ENCODE measurements at places on chromosomes 2 and 18. TPM values are rescaled to one million over a fixed set of nuclear protein-coding genes. Genes with fewer than 3 reads are reported as not detected.

Gene CYTIP
- 182 TPM for total RNA-seq

GRCh38 chr2:79573895-79574674 lies 61.2 kb downstream of the CTNNA2 start:
- H3K36me3 ChIP-seq = no peaks in the 10 kb centered on the region
- H3K27me3 ChIP-seq = no peaks in the 10 kb centered on the region
- no peak overlapping the region for H3K4me3 ChIP-seq

DNA sequence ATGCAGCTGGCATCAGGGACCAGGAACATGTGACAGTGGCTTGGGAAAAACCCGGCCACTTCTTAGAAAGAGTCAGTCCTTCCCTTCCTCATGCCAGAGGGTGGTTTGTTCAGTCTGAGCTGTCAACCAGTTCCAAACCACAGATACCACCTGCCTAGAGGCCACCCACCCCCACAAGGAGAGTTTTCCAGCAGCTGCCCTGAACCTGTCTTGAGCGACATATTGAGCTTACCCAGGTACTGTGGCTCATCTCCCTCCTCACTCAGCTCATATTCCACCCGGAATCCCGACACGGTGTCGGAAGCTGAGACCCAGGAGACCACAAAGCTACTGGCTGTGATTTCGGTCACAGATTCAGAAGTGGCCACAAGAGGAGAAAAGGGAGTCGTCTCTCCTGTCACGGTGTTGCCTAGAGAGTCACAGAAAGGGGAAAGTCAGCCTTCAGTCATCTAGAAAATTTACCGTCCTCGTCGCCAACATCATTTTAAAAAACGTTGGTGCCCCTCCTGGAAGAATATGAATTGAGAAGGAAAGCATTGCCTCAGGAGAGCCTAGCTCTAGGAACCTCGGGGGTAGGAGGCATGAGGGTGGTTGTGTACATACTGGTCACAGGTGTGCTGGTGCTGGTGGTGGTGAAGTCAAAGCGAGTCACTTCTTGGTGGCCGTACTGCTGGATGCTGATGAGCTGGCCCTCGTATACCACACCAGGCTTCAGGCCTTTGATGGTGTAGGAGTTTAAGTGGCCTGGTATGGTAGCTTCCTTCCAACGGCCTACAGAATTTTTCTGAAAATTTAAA lies 26.3 kb downstream of the FN1 start:
- peaks cover 16% of the 10 kb centered on the region for H3K36me3 ChIP-seq
- no peaks in the 10 kb centered on the region for H3K4me1 ChIP-seq

Gene CHN1
- total RNA-seq = 10.3 TPM

DNA sequence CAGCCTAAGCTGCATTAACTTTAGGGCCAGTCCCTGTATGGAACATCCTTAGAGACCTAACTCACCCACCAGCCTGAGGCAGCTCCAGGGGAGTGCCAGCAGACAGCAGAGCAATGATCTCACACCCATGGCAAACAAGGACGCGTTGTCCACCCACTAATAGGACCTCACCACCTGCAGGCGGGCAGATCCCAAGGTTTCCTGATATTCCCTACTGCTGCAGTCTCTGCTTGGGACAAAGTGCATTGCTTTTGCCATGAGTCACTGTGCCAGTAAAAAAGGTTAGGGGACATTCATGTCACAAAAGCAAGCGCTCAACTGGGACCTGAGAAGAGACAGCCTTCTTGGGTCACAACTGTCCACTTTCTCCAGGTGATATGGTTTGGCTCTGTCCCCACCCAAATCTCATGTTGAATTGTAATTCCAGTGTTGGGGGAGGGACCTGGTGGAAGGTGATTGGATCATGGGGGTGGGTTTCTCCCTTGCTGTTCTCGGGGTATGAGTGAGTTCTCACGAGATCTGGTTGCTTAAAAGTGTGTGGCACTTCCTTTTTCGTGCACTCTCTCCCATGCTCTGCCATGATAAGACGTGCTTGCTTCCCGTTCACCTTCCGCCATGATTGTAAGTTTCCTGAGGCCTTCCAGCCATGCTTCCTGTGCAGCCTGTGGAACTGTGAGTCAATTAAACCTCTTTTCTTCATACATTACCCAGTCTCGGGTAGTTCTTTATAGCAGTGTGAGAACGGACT lies 160.2 kb downstream of the MIB1 start:
- no peak overlapping the region for H3K4me3 ChIP-seq
- no peaks in the 10 kb centered on the region for H3K27me3 ChIP-seq
- H3K36me3 ChIP-seq = no peaks in the 10 kb centered on the region
- no peak overlapping the region for H3K27ac ChIP-seq
- peak; percentile 82 for DNase-seq

- no peak overlapping the region for H3K4me3 ChIP-seq
- H3K27me3 ChIP-seq = no peaks in the 10 kb centered on the region
- no peak for DNase-seq
- H3K36me3 ChIP-seq = no peaks in the 10 kb centered on the region
These were observed 181.8 kb upstream of the NT5C1B start for GRCh38 chr2:18771212-18771611.

DNA sequence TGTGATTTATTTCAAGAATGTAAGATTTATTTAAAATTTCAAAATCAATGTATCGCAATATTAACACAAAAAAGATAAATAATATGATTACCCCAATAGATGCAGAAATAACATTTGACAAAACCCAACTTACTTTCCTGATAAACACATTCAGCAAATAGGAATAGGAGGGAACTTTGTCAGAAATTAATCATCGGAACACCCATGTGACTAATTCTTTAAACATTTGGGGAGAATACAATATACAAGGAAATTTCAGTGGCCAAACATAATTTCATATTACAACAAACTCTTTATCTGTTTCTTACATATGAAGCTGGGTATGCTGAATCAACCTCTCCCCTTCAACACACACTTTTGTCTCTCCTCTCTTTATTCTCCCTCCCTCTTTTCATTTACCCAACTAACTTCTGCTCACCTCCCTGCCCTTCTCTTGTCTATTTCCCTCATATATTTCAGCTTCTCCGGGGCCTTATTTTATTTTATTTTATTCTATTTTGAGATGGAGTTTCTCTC lies 309.6 kb upstream of the CNTNAP5 start:
- no peaks in the 10 kb centered on the region for H3K4me1 ChIP-seq
- no peak overlapping the region for H3K27ac ChIP-seq
- H3K4me3 ChIP-seq = no peak overlapping the region
- H3K36me3 ChIP-seq = no peaks in the 10 kb centered on the region
- DNase-seq = no peak

- H3K27ac ChIP-seq = no peak overlapping the region
- H3K27me3 ChIP-seq = no peaks in the 10 kb centered on the region
- H3K36me3 ChIP-seq = no peaks in the 10 kb centered on the region
- DNase-seq = no peak
- H3K4me1 ChIP-seq = peaks cover 25% of the 10 kb centered on the region
- H3K4me3 ChIP-seq = no peak overlapping the region
These were observed 72.0 kb downstream of the DOCK10 start for GRCh38 chr2:224970311-224970710.

Gene RAX
- not detected for total RNA-seq

DNA sequence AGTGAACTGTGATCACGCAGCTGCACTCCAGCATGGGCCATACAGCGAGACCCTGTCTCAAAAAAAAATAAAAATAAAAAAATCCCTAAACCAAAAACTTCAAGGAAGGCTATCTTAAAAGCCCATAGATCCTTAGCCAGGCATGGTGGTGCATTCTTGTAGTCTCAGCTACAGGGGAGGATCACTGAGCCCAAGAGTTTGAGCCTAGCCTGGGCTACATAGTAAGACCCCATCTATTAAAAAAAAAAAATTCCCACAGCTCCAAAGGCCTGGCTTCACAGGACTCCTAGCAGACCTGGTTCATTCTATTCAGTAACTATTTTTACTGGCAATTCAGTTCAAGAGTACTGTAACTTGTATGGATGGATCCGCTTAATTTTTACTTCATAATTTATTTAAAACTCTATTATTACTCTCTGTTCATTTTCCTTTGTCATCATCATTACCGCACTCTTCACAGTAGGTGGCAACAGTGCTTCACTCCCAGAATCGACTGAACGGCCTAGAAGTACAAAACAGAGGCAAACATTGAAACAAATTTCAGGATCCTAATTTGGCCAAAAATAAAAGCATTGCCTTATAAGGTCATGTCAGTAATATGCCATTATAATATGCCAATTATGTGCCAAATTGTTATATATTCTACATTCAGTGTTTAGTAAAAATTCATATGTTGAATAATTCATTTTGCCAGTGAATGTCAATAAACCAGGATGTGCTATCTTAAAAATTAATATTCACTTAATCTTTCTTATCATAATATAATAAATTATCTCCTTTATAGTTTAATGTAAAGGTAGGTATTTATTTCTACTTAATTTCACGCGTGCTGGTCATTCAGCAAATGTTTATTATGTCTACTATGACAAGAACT lies 14.3 kb upstream of the STAM2 start:
- no peaks in the 10 kb centered on the region for H3K4me1 ChIP-seq
- no peak overlapping the region for H3K4me3 ChIP-seq
- no peaks in the 10 kb centered on the region for H3K27me3 ChIP-seq
- no peak for DNase-seq
- H3K36me3 ChIP-seq = no peaks in the 10 kb centered on the region

GRCh38 chr18:69843015-69843414 lies 104.7 kb downstream of the CD226 start:
- no peak for DNase-seq
- no peaks in the 10 kb centered on the region for H3K4me1 ChIP-seq
- no peak overlapping the region for H3K27ac ChIP-seq
- H3K36me3 ChIP-seq = no peaks in the 10 kb centered on the region
- H3K27me3 ChIP-seq = no peaks in the 10 kb centered on the region

- no peaks in the 10 kb centered on the region for H3K27me3 ChIP-seq
- no peak overlapping the region for H3K27ac ChIP-seq
- no peaks in the 10 kb centered on the region for H3K4me1 ChIP-seq
- no peaks in the 10 kb centered on the region for H3K36me3 ChIP-seq
- DNase-seq = no peak
These were observed 42.8 kb downstream of the CCDC102B start for GRCh38 chr18:68840554-68841263.

Gene FIGN
- 8.3 TPM for total RNA-seq

Gene FASTKD2
- 31.4 TPM for total RNA-seq

GRCh38 chr2:86249579-86250391 lies 50.5 kb downstream of the MRPL35 start:
- H3K4me3 ChIP-seq = no peak overlapping the region
- H3K36me3 ChIP-seq = no peaks in the 10 kb centered on the region
- peak; percentile 71 for DNase-seq
- H3K4me1 ChIP-seq = no peaks in the 10 kb centered on the region

- H3K36me3 ChIP-seq = no peaks in the 10 kb centered on the region
- H3K4me3 ChIP-seq = no peak overlapping the region
- no peaks in the 10 kb centered on the region for H3K27me3 ChIP-seq
- no peak overlapping the region for H3K27ac ChIP-seq
These were observed 63.9 kb downstream of the SPRED2 start for GRCh38 chr2:65368468-65368867.

DNA sequence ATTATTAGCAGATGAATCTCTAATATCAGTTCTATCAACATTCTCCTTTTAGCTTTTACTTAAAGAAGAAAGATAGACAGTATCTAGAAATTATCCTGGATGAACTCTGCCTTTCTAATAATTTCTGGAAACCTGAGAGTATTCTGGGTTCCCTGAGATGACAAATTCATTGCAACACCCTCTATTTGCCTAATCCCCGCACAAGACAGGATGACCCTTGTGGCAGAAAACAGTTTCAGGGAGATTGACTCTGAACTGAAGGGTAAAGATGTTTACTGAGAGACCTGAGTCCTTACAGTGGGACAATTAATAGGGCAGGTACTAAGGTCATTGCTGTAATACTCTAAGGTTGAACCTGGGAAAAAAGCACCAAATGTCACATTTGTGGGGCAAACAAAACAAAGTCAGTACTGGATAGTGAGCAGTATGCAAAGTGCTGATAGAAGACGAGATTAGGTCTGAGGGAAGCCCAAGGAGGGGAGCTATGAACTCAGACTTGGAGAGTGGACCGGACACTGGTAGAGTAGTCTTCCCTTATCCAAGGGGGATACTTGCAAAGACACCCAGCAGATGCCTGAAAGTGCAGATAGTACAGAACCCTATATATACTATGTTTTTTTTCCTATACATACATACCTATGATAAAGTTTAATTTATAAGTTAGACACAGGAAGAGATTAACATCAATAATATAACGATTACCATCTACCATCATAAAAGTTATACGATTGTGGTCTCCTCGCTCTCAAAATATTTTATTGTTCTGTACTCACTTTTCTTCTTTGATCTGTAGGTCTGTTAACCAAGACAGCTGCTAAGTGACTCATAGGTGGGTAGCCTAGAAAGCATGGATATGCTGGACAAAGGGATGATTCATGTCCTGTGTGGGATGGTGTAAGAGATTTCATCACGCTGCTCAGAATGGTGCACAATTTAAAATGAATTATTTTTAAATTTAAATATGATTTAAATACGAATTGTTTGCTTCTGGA lies 148.3 kb upstream of the KLHL14 start:
- no peak for DNase-seq
- no peaks in the 10 kb centered on the region for H3K4me1 ChIP-seq

- no peak overlapping the region for H3K4me3 ChIP-seq
- no peaks in the 10 kb centered on the region for H3K4me1 ChIP-seq
- H3K36me3 ChIP-seq = no peaks in the 10 kb centered on the region
- H3K27me3 ChIP-seq = no peaks in the 10 kb centered on the region
- no peak overlapping the region for H3K27ac ChIP-seq
These were observed 14.7 kb downstream of the SOX11 start for GRCh38 chr2:5706717-5707455.

DNA sequence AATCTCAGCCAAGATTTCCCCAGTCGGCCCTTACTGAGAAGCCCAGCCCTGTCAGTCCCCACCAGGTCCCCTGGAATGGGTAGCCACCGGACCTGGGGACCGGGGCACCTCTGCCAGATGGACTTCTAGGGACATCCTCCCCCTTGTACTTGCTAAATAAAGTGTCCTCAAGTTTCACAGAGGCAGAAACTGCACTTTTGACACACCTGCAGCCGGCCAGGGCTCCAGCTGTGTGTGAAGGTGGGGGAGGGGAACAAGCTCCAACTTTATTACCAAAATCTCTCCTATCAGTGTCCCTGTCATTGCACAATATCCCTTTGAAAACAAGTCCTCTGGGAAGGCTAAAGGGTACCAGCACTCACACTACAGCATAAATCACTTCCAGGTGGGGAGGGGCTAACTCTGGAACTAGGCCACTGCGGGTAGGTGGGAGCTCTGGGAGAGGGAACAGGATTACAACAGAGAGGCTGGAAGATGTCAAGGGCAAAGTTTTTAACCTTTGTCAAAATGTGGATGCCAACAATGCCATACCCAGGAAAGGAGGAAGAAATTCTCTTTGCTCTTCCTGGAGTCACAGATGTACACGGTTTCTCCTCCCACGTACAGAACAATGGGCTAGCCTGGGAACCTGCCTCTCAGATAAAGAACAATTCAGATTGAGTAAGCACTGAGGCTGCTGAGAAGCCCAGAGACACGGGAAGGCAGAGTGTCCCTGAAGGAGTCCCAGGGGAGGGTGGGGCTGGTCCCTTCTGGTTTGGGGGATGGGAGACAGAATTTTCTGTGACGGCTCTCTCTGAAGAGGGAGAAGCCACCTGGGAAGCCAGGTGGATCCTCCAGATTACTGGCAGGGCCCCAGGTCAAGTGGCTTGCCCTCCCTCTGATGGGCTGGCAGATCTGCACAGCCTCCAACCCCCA lies 11.0 kb downstream of the SDC1 start:
- H3K36me3 ChIP-seq = no peaks in the 10 kb centered on the region
- no peak for DNase-seq
- H3K27me3 ChIP-seq = no peaks in the 10 kb centered on the region
- H3K27ac ChIP-seq = peak overlapping the region; percentile 80
- no peaks in the 10 kb centered on the region for H3K4me1 ChIP-seq

Gene IL36G
- total RNA-seq = not detected
